ENCODE measurements at places on chromosomes 2 and 18.

GRCh38 chr2:241751152-241751551 is 16.7 kb downstream of the D2HGDH start:
- DNase-seq, result no peak

- DNase-seq, result no peak
Measured at GRCh38 chr2:14234911-14235310, 397.6 kb upstream of the LRATD1 start.

DNA sequence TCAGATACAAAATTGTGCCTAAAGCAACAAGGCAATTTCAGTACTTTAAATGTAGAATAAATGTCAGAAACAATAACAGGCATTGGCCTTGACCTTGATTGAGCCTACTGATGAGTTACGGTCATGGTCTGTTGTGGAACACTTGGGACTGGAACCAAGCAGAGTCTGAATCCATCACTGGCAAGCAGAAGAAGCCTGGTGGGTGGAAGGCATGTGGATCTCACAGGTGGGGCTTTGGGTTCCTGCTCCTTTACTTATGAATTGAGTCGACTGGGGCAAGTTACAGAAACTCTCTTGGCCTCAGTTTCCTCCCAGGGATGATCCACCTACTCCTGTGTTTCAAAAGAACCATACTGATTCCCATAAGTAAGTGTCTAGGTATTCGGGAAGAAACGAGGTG is 102.3 kb downstream of the KCNF1 start:
- DNase-seq, result no peak

- no peak for DNase-seq
Measured at GRCh38 chr2:72330652-72331051, 183.0 kb upstream of the CYP26B1 start.

- no peak for DNase-seq
Measured at GRCh38 chr18:1037776-1038175, 133.1 kb downstream of the ADCYAP1 start.

DNA sequence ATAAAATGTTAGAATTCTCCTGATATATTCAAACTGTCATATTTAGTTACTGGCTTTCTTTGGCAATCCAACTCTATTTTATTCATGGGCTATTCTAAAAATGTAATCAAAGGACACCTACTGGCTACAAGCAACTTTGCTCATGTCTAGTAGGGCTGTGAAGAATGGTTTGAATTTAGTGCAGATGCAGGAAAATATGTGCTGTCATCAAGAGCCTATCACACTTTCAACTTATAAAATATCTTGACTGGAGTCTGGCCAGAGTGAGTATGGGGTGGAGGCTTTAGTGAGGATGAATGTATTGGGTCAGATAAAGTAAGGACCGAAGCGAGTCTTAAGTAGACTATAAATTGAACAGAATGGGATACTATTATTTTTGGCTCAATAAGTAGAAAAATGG is 343.4 kb upstream of the SPRED2 start:
- DNase-seq, result no peak

DNA sequence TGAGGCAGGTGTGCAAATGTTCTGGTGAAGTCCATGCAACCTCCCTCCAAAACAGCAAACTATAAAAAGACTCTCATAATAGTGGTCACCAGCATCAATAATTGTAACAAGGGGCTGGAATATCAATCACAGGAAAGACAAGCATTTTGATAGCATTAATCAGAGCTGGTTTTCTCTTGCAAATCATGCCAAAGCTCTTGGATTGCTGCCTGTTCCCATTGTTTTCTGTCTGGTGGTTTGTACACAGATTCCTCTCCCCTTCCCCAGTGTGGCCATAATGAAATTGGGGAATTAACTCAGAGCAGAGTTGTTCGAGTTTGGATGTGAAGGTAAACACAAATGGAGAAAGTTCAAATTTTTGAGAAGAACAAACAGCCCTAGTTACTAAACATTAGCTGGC is 134.2 kb downstream of the CDCA7 start:
- no peak for DNase-seq

- no peak for DNase-seq
Measured at GRCh38 chr2:227310756-227311110, 14.3 kb upstream of the MFF start.

DNA sequence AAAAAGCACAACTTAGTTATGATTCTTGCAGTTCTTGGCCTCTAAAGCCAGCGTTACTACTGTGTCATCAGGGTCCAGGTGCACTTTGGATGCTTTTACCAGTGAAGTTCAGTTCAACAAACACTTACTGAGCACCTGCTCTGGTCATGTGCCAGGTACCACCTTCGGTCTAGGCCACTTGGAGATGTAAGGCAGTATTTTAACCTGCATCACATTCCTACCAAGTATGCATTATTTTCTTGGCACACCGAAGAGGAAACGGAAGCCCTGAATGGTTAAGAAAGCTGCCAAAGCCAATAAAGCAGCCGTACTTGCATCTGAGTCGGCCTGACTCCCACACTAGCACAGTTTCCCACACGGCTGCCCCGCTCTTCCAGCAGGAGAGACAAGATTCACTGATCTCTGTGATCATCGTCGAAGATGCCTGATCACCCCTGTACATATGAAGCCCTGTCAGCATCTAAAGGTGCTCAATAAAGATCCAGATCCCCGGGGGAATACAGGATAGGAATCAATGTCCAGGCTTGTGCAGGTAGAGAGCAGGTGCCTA is 427.1 kb downstream of the EIPR1 start:
- DNase-seq, result no peak

GRCh38 chr2:11312770-11313471 is 31.5 kb downstream of the ROCK2 start:
- DNase-seq, result no peak

- DNase-seq, result no peak
Measured at GRCh38 chr2:85930129-85931124, 41.6 kb upstream of the ST3GAL5 start.

DNA sequence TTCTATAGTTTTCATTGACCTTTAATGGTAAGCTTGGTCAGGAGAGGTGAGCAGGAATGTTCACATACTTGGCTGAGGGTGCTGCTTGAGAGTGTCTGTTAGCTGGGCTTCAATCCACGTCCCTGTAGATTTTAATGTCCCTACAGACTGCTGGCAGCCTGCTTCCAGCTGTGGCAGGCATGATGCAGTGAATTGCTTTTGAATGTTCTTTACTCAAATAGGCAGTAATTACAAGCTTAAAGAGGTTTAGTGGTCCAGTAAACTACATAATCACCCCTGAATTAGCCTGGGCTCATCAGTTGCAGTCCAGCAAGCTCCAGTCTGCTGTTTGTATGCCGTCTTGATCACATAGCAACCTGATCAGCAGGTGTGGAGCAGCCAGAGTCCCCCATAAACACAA is 102.1 kb downstream of the MEIS1 start:
- no peak for DNase-seq

- DNase-seq, result no peak
Measured at GRCh38 chr2:225073198-225073597, 30.9 kb upstream of the DOCK10 start.

Data from T-helper 9 cell (primary cell).